Calu3 (cell line): ENCODE measurements at places on chromosomes 12 and 14. TPM values are rescaled to one million over a fixed set of nuclear protein-coding genes. Genes with fewer than 3 reads are reported as not detected.
A peak's percentile ranks its signal among the peaks of the same experiment; 100 is the strongest.

The TBC1D30 gene
- 21.4 and 29.4 TPM in 2 replicates for total RNA-seq

DNA sequence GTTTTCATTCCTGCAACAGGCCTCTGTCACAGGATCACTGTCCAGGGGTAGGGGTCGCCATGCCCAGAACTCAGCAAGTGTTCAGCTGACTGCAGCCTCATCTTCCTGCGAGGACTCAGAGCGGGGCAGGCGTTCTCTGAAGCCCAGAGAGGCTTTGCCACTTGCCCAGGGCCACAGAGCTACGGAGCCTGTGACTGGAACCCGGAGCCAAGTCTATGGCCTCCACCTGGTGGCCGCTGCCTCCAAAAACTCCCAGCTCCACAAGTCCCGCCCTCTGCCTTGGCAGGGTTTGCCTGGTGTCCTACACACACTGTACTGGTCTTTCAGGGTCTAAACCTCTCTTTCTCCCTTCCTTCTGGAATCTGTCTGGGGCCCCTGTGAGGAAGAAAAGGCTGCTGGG lies 8.7 kb upstream of the PPP1R13B start:
- no peak overlapping the region for H3K27ac ChIP-seq
- no peaks in the 10 kb centered on the region for H3K27me3 ChIP-seq
- DNase-seq: no peak
- H3K4me1 ChIP-seq: peaks cover 11% of the 10 kb centered on the region
- H3K36me3 ChIP-seq: no peaks in the 10 kb centered on the region

GRCh38 chr14:91417120-91417982 lies at the start of gene CCDC88C:
Gene CCDC88C (minus strand): TSS chr14:91417820. CDS start chr14:91417690, 130 bp downstream.
- H3K4me3 ChIP-seq: peak within 1 kb of the TSS; percentile 93
- H3K27ac ChIP-seq: peak within 1 kb of the TSS; percentile 86
- H3K4me1 ChIP-seq: peaks cover 32% of the 10 kb centered on the region
- peak; percentile 83 for DNase-seq
- H3K36me3 ChIP-seq: peaks cover 35% of the 10 kb centered on the region
- no peaks in the 10 kb centered on the region for H3K27me3 ChIP-seq

- peak; percentile 85 for DNase-seq
- H3K4me3 ChIP-seq: peak overlapping the region; percentile 49
- peaks cover 77% of the 10 kb centered on the region for H3K36me3 ChIP-seq
- peak overlapping the region; percentile 60 for H3K27ac ChIP-seq
These were observed 128.0 kb downstream of the RFLNA start for GRCh38 chr12:124422570-124423523.

The B4GALNT1 gene
- total RNA-seq: 8.1 and 11.1 TPM in 2 replicates

DNA sequence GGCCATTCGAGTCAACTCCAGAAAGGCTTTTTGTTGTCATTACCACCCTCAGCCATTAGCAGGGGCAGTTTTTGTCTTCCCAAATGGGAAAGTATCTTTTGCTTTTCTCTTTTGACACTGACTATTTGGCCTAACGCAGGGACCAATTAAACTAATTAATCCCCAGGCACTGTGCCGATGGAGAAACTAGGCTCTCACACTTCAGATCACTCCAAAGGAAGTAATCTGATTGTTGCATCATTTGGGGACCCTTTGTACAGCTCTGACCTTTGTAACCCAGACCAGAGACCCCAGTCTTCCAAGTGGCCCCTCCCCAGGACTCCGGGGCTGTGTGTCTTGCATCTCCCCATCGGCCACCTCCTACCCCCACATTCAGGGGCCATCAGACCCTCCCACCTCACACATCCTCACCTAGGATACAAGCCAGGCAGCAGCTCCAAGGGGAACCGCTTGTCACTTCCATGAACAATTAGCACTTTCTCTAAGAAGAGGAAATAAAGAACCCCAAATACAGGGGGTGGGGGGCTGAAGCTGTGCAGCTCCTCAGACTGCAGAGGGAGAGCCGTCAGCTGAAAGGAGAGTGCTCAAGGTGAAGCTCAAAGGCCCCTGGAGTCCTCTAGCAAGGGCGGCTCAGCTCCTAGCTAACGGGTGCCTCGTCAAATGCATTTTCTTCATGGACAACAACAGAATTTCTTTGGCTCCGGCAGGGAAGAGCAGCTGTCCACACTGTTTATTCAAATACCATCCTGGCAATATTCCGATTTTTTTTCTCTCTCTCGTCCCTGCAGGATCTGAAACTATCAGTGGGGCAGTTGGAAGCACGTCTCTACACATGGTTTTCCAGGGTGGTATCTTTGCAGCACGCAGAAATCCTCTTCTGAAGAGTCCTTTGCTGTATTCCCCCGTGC lies 64.3 kb upstream of the DIO3 start:
- H3K27ac ChIP-seq: no peak overlapping the region
- no peaks in the 10 kb centered on the region for H3K27me3 ChIP-seq
- H3K4me3 ChIP-seq: no peak overlapping the region
- H3K36me3 ChIP-seq: no peaks in the 10 kb centered on the region

- DNase-seq: no peak
- no peaks in the 10 kb centered on the region for H3K27me3 ChIP-seq
- peaks cover 9% of the 10 kb centered on the region for H3K36me3 ChIP-seq
- peaks cover 8% of the 10 kb centered on the region for H3K4me1 ChIP-seq
- no peak overlapping the region for H3K4me3 ChIP-seq
- H3K27ac ChIP-seq: no peak overlapping the region
These were observed 2.4 kb downstream of the PFKM start for GRCh38 chr12:48121522-48121921.

DNA sequence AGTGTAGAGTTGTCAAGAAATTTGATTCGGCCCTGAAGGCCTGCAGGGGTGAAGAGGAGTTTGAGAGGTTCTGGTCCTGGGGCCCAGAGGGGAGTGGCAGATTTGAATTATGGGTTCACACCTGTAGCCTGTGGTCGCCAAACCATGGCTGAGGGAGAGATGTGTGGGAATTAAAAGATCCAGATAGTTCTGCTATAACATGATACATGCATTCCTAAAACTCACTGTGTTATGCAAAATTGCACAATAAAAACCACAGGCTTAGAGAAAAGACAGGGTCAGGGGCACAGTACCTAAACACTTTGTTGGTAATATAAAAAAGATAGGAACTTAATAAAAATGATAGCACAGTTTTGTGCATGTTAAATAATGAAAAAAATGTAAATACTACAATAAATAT lies 106.2 kb downstream of the TMEM30B start:
- no peak overlapping the region for H3K27ac ChIP-seq
- H3K4me1 ChIP-seq: peaks cover 38% of the 10 kb centered on the region
- peaks cover 18% of the 10 kb centered on the region for H3K36me3 ChIP-seq

The PLA2G1B gene
- not detected in 2 replicates for total RNA-seq

The ACSM4 gene
- total RNA-seq: not detected in 2 replicates

The SOAT2 gene
- not detected in 2 replicates for total RNA-seq

DNA sequence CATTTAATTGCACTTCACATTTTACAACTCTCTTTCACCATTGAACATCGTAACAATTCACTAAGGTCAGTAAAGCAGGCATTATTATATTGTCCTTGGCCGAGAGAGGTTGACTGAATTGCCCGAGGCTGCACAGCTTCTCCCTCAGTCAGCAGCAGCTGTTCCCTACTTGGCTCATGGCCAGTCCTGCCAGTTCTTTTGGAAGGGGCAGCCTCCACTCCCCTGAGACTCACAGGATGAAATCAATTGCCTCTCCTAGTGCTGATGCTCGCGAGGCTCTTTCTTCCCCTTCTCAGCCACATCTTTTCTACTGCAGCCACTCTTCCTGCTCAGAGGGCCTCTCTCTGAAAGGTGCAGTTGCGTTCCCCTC lies 79.9 kb upstream of the KCNA1 start:
- H3K4me3 ChIP-seq: no peak overlapping the region
- H3K27ac ChIP-seq: no peak overlapping the region
- H3K4me1 ChIP-seq: no peaks in the 10 kb centered on the region
- H3K36me3 ChIP-seq: no peaks in the 10 kb centered on the region
- H3K27me3 ChIP-seq: peaks cover 92% of the 10 kb centered on the region

The UBR7 gene
- 16.3 and 20.3 TPM in 2 replicates for total RNA-seq

GRCh38 chr12:46518169-46518568 lies 145.6 kb upstream of the SLC38A2 start:
- H3K27me3 ChIP-seq: no peaks in the 10 kb centered on the region
- H3K36me3 ChIP-seq: no peaks in the 10 kb centered on the region
- no peak overlapping the region for H3K4me3 ChIP-seq
- no peak for DNase-seq

GRCh38 chr12:132492522-132492921 lies 2.6 kb downstream of the FBRSL1 start:
- peaks cover 58% of the 10 kb centered on the region for H3K4me1 ChIP-seq
- no peak for DNase-seq
- H3K4me3 ChIP-seq: peak overlapping the region; percentile 76

DNA sequence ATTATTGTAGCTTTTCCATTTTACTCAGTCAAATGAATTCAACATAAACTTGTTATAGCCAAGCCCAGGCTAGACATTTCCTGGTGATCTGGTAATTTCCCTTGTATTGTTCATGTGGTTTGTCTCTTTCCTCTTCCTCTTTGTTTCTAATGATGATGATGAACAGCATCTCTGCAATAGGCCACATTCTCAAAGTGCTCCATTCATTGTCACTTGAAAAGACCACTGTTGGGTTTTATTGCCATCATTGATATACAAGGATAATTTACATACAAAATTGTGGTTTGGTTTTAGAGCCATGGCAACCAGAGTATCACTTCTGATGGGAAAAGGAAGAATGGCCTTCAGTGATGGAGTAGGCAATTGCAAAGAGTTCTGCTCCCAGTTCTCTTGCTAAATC lies 379.3 kb downstream of the RGS6 start:
- H3K36me3 ChIP-seq: no peaks in the 10 kb centered on the region
- peaks cover 70% of the 10 kb centered on the region for H3K27me3 ChIP-seq
- no peak for DNase-seq
- H3K4me3 ChIP-seq: no peak overlapping the region
- no peak overlapping the region for H3K27ac ChIP-seq

DNA sequence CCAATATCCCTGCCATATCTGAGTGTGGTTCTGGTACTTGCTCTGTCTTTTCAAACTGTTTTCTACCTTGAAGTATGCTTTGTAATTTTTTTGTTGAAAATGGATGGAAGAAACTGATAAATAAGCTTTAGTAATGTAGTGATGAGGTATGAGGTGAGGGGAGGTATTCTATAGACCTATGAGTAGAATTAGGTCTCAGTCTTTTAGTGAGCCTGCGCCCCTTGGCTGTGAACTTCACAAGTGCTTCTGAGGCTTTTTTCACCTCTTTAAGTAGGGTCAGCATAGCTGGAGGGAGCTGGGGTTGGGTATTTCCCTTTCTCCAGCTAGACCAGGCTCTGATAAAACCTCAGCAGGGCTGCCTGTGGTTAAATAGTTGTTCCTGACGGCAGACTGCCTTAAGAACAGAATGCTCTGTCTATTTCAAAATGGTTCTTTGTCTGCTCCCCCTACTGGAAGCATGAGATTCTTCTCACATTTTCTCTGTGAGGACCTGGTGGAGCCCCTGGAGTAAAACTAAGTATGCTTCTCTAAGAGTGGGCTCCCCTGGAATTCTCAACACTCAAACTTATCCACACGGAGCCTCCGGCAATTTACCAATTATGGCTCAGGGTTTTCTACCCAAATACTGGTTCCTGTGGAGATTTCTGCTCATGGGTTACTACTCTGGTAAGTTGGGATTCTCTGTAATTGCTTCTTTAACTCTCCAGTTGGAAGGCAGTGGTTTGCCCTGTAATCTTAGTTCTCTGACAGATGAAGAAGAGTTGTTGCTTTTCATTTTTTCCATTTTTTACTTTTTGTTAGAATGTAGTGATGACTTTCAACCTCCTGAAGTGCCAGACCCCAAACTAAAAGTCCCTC lies 13.1 kb downstream of the KRT5 start:
- H3K4me3 ChIP-seq: no peak overlapping the region
- DNase-seq: peak; percentile 21
- peaks cover 35% of the 10 kb centered on the region for H3K27me3 ChIP-seq
- no peaks in the 10 kb centered on the region for H3K36me3 ChIP-seq
- no peak overlapping the region for H3K27ac ChIP-seq
- no peaks in the 10 kb centered on the region for H3K4me1 ChIP-seq

- no peak overlapping the region for H3K4me3 ChIP-seq
- no peak for DNase-seq
- H3K27ac ChIP-seq: no peak overlapping the region
These were observed 2.0 kb downstream of the AQP6 start for GRCh38 chr12:49974677-49975317.

- H3K4me1 ChIP-seq: peaks cover 25% of the 10 kb centered on the region
- peaks cover 60% of the 10 kb centered on the region for H3K36me3 ChIP-seq
- H3K27me3 ChIP-seq: no peaks in the 10 kb centered on the region
- no peak overlapping the region for H3K27ac ChIP-seq
- no peak for DNase-seq
- H3K4me3 ChIP-seq: no peak overlapping the region
These were observed 4.8 kb downstream of the MVK start for GRCh38 chr12:109578330-109578927.

The ACOT4 gene
- 1.1 and 1.6 TPM in 2 replicates for total RNA-seq

DNA sequence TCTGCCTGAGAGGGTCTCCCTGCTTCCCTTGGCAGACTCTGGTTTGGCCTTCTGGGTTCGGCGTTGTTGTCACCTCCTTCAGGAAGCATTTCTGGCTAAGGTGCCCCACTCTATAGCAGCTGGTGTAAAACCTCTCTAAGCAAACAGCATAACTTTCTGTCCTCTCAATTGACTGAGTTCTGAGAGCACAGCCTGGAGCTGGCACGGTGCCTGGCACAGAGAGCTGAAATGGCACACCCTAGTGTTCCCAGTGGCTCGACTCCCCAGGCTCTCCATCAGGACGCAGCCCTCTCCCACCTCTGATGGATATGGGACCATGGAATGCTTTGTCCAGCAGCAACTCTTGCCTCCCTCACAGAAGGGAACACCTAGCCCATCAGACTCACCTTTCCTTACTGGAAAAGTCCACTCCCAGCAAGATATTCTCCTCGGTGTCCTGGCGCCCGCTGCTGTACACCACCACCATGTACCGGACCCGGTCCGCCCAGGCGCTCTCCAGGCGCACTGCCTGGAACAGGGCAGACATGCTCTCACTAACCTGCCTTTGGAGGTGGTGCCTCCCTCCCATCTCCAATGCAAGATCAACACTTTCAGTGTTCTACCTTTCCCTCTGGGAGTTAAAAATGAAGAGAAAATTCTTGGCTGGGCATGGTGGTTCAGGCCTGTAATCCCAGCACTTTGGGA lies 40.6 kb downstream of the SSH1 start:
- DNase-seq: no peak
- no peak overlapping the region for H3K4me3 ChIP-seq
- H3K27ac ChIP-seq: no peak overlapping the region

DNA sequence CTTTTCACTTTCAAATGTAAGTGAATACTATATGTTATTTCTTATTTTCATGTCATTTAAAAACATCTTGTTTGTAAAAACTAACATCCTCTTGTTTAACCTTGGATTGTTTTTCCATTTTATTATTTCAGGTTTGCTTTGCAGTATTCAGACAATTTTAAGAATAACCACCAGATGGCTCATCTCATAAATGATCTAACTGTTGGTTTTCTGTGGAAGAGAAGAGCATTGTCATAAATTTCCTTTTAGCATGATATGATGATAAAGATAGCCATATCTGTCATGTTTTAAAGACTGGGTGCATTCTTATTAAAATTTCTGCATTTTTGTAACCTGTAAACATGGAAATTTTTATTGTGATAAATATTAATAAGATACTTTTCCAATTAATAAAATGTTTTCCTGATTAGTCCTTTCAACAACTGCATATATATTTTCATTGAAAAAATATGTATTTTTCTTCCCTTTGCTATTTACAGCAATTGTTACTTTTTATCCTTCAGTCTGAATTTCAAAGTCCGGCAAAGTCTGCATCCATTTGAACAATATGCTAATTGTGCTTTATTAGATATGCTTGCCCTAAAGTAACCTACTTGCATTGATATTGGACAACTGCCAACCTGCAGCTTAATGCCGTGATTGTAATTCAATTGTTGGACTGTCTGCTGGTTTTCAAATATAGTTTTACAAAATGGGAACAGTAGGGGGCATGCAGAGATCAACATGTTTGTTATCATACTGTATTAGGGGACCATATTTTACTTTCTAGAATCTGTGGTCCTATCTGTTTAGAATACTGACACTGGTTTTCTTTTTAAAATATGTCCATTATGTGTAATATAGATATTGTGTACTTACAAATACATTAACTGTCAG lies 163.4 kb downstream of the GARIN6 start:
- DNase-seq: peak; percentile 51
- H3K27ac ChIP-seq: no peak overlapping the region
- no peaks in the 10 kb centered on the region for H3K36me3 ChIP-seq
- no peak overlapping the region for H3K4me3 ChIP-seq
